Activated CD8-positive, alpha-beta memory T cell treated with anti-CD3 and anti-CD28 coated beads for 4 hours (primary cell): ENCODE measurements at places on chromosomes 6 and 20.

DNA sequence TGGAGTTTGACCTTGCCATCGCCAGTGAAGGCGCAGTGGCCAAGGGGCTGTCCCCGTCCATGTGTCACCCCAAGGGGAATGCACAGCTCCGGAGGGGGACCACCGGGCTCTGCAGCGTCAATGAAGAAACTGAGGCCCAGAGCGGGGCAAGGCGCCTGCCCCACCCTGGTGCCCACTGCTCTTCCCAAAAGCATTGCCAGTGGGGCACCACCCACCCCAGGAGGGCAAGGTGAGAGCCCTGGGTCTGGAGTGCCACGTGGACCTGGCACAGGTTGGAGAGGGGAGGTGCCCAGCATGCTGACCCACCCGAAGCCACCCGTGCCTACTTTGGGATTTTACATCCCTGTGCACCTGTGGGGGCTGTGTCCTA lies 8.3 kb downstream of the NTSR1 start:
- DNase-seq = no peak

DNA sequence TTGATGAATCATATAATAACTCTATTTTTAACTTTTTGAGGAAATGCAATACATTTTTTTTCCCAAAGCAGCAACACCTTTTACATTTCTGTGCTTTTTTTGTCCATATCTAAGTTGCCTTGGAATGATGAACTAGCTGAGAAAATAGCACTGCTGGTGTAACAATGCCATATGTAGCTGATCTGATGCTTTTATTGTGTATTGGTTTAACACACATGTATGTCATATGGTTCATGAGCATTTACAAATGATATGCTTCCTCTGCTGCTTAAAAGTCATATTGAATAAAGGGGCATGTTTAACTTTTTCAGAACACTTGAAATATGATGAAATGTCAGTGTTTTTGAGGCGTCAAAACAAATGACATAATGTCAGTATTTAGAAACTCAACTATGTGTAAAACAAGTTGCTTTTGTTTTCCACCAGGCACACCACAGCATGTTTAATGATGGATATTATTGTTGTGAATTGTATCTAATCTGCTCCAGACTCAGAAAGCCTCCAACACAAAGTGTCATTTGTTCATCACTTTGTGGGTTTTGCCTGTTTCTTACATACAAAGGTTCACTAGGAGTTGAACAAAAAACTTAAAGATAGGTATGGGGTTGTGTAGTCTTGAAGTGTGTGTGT lies 775.8 kb upstream of the FLRT3 start:
- DNase-seq = no peak

GRCh38 chr20:54284928-54285704 lies 77.2 kb downstream of the PFDN4 start:
- no peak for DNase-seq

DNA sequence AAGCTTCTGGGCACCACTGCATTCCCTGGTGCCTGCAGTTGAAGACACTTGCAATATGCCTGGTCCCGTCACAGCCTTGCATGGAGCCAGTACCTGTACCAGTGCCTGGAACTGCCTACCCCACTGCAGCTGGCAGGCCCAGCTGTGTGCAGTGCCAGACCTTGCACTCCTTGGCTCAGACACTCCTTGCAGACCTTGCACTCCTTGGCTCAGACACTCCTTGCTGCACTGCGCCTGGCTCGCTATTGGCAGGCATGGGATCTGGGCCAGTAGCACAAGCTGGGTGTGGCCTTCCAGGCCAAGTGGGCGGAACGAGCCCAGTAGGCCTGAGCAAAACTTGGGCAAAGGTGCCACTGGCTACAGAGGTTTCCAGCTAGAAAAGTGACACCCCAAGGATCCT lies 1189.1 kb downstream of the GRIK2 start:
- DNase-seq = no peak

GRCh38 chr6:137973201-137973600 lies 106.1 kb downstream of the TNFAIP3 start:
- DNase-seq = no peak

GRCh38 chr20:20181322-20181721 lies 129.0 kb downstream of the CFAP61 start:
- DNase-seq = no peak

- DNase-seq = no peak
Measured at GRCh38 chr6:161217628-161218027, 56.2 kb downstream of the AGPAT4 start.

DNA sequence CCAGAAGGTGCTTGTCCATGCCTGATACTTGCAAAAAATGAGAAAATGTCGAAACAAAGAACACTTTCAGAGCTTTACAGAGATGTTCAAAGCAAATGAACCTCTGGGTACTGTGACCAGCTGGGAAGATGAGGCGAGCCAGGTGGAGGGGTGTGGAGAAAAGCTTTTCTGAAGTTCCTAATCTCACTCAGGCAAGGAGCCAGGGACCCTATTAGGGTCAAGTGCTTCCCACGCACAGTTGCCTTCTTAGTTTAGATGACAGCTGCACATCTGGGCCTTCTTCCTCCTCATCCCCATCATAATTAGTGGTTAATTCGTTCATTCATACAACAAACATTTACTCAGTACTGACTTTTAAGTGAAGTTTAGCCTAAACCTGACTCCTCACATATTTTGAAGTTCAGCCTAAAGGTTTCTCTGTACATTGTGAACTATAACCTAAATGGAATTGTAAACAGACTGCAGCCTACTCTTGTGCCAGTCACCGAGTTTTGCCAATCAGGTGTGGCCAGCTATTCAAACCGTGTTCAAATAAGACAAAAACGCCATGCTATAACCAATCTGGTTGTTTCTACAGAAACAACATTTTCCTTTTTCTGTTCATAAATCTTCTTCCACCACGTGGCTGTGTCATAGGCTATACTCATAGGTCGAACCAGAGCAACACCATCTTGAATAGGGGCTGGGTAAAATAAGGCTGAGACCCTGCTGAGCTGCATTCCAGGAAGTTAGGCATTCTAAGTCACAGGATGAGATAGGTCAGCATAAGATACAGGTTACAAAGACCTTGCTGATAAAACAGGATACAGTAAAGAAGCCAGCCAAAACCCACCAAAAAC lies 19.3 kb upstream of the AHCY start:
- DNase-seq = no peak

DNA sequence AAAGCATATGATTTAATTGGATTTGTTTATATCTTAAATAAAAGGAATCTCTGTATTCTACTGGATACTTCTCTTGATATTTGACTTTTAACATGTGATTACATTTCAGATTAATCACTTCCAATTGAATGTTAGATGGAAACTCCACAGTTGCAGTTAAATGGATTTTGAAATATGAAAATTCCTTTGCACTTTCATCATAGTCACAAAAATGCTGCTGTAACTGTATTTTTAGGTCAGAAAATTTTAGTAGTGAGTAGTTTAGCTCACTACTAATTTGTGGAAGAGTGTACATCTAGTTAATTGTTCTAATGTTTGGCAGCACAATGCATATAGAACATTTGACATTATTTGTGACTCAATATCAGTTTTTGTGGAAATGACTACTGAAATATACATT lies 26.8 kb downstream of the PTCHD4 start:
- no peak for DNase-seq

DNA sequence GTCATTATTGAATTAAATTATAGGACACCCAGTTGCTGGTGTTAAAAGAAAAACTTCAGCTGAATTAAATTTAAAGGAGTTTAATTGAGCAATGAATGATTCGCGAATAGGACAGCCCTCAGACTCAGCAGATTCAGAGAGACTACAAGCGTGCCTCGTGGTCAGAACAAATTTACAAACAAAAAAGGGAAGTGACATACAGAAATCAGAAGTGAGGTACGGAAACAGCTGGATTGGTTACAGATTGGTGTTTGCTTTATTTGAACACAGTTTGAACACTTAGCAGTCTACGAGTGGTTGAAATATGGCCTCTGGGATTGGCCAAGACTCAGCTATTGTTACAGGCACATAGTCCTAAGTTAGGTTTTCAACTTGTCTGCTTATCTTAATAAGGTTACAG lies 25.8 kb upstream of the TNFRSF21 start:
- no peak for DNase-seq

GRCh38 chr6:20234136-20234535 lies 21.9 kb upstream of the MBOAT1 start:
- no peak for DNase-seq

DNA sequence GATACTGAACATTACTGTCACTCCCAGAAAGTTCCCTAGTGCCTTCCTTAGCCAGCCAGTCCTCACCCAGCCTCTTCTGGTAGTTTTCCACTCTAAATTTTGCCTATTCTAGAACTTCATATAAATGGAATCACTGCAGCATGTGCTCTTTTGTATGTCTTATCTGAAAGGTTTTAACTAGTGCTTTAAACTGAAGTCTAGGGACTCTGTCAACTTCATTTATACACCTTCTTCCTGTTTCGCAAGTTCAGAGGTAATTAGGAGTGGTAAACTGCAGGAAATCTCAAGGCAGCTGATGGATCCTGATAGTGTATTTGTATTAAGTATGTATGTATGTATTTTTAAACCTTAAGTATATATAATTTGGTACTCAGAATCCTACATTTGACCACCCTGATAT lies 94.3 kb downstream of the TCP11 start:
- no peak for DNase-seq

GRCh38 chr6:498795-499231 lies 107.3 kb downstream of the IRF4 start:
- no peak for DNase-seq

DNA sequence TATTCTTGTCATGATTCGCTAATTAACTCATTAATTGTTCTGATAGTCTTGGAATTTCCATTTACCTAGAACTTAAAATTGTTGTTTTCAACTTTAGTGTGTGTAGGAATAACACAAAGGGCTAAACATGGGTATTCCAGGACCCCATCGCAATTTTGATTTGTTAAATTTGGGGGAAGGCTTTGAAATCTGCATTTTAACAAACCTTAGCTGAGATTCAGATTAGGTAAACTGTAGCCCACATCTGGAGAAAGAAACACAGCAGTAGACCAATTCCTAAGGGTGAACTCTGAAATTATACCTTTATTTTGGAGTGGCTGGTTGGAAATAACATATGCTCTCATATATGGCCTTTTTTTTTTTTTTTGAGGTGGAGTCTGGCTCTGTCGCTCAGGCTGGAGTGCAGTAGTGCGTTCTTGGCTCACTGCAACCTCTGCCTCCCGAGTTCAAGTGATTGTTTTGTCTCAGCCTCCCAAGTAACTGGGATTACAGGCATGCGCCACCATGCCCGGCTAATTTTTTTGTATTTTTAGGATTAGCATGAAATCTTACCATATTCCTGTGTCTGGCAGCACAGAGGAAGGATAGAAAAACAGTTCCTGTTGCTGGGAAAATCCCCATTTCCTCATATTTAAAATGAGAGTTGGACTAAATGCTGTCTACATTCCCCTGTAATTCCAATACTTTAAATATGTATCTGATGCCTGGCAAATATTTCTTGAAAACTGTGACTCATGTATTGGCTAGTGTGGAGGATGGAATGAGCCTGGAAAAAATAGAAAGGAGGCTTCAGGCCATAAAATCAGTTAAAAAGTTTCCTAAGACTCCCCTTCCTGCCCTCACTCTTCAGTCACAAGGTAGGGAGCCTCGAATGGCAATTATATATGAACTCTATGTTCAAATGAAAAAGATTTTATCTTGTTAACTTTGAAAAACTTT lies 96.7 kb upstream of the FAM184A start:
- no peak for DNase-seq

- DNase-seq = no peak
Measured at GRCh38 chr6:2862712-2863181, 21.1 kb upstream of the SERPINB1 start.

DNA sequence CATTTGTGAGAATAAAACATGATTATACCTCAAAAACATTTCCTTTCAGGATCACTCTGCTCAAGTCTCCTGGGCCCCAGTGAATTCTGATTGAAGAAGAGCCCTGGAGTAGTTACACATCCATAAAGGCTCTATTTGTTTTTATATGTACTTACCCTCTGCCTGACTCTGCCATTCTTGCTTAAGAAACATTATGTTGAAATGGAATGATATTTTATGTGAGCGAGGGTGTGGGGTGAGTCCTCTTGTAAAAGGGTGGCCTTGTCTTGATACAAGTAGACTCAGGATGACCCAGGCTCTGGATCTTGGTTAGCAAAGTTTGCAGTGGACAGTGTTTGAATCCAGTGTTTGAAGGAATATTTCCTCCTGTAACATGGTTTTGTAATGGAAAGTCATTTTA lies 215.4 kb upstream of the PREP start:
- DNase-seq = no peak

GRCh38 chr6:41638002-41638934 lies at the start of gene MDFI:
Gene MDFI, plus strand, starts transcription at chr6:41638468. Its CDS starts 282 bp downstream, at chr6:41638750.
- no peak for DNase-seq

- DNase-seq = no peak
Measured at GRCh38 chr6:158793432-158793831, 25.7 kb downstream of the EZR start.

- DNase-seq = no peak
Measured at GRCh38 chr6:11197175-11197536, 35.3 kb downstream of the NEDD9 start.

DNA sequence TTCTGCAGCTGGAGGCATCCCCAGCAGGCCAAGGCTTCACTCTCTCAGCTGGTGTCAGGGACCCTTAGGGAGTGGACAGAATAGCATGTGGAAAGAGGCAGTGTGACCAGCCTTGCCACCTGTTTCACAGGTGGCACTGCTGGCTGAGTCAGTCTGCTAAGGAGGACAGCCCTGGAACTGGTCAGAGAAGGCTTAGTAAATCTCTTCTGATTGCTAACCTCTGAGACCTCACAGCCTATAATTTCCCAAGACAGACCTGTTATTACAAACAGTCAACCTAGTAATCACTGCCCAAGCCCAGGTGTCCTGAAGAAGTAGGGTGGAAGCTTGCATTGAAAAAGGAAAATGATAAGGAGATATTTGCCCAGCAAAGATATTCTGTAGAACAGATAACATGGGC lies 26.4 kb upstream of the PAQR8 start:
- no peak for DNase-seq

- DNase-seq = no peak
Measured at GRCh38 chr6:13688692-13689196, 22.9 kb downstream of the RANBP9 start.

GRCh38 chr6:147297663-147298316 lies 93.6 kb downstream of the STXBP5 start:
- DNase-seq = no peak

- DNase-seq = no peak
Measured at GRCh38 chr6:167707686-167708500, 118.8 kb upstream of the AFDN start.

DNA sequence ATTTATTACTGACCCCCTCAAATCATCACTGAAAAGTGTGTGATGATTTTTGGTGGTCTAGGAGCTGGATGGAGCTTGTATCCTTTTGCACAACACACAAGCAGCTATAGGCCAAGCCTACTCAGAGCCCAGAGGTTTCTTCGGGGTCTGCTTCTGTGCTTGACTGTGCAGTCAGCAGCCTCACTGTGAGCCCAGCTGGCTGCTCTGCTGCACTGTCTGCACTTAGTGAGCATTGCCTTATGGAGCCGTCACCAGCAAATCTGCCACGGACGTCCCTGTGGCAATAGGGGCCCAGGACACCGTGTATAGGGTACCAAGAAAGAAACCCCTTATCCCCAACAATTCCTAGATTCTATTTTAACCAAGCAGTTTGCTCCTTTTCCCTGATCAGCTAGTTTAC lies 38.6 kb upstream of the GMPR start:
- no peak for DNase-seq
